ENCODE measurements at places on chromosomes 4 and X. TPM values are rescaled to one million over a fixed set of nuclear protein-coding genes. Genes with fewer than 3 reads are reported as not detected.
A peak's percentile ranks its signal among the peaks of the same experiment; 100 is the strongest.

DNA sequence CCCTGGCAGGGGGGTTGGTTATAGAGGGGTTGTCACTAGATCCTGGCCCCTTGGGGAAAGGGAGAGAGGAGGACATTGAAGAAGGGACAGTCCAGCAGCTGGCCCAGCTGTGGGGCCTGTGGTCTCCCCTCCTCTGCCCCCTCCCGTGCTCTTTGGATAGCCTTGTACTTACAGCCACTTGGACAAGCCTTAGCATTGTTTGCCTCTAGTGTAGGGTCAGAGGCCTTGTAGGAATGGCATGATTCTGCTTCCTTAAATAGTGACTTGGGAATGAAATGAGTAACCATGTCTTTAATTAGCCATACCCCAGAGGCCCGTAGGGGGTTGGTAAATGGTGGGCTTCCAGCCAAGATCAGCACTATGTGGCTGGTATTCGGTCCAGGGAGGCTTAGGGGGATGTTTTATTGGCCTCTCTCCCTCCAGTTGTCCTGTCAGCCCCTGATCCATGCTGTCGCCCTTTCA, 230.6 kb downstream of the PTTG2 start:
- no peak for DNase-seq

The GRIA3 gene
- total RNA-seq, result 0.51 TPM

The CSN2 gene
- total RNA-seq, result not detected

DNA sequence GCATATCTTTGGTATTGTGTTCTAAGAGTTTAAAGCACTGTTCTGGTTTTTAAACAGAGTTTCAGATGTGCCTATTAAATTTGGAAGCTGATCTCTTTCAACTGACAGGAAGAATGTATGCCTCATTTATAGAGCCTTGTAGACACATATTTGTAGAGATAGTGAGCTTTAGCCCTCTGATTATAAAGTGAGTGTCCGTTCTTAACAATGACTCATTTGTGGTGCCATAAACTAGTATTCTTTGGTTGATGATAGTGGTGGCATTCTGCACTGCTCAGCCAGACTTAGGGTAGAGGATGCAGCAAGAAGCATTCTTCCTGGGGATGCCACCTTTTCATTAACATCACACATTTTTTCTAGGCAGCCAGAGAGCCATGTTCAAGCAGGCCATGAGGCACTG, 121.7 kb downstream of the TLL1 start:
- DNase-seq, result peak; percentile 9

The GAGE2A gene
- not detected for total RNA-seq

DNA sequence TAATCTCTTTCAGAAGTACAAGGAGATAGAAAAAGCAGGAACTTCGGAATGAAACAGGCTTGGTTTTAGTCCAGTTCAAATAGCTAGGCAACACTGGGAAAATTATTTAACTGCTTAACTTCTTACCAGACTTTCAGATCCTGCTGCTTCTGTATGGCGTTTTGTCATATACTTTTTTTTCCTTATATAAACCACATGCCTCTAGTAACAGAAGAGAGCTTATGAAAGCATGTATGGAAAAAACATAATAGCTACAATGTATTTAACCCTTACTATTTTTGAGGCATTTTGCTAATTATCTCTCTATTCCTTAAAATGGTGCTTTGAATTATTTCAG, 439.6 kb downstream of the INPP4B start:
- no peak for DNase-seq
